ENCODE measurements at places on chromosomes 5 and 9.

DNA sequence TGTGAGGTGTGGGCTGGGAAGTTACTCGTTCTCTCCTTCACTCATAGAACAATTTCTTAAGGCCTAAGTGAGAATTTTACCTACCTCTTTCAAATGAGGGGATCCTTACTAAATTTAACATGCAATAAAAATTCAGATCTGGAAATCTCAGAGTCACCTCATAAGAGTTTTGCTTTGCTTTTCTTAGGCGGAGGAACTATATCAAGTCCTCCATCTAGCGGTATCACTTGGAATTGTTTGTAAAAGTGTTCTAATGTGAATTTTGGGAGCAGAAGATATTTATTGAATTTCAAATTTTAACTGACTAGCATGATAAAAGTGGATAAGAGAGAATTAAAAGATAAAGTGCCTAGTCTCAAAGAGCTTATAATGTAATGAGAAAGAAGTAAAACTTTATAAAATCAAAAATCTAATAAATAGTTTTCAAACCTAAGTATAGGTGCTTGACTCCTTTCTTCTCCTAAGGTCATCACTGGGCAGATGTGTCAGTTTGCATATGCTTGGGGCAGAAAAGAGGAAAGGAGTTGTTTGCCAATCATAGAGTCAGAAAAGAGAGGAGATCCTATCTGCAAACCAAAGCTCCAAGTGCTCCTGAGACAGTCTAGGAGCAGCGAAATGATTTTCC lies 145.7 kb upstream of the DAB2 start:
- DNase-seq, result peak; percentile 35

GRCh38 chr9:76943054-76943453 lies 37.1 kb upstream of the PRUNE2 start:
- DNase-seq, result no peak

- no peak for DNase-seq
These were observed 36.2 kb downstream of the STC2 start for GRCh38 chr5:173291722-173292658.

DNA sequence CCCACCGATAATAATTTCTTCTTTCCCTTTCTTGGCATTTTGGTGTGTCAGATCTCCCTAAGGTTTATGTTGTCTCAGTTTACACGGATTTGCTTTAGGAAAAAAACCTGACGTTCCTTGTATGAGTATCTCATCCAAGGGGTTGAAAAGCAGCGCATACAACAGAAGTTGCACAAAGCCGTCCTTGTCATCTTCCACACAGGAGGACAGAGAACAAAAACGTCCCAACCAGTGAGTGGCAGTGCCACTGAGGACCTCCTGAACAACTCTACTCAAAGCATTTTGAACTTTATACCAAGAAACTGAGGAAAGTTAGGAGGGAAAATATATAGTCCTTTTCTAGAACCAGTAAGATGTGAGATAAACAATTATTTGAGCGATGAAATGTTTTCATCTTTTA lies 547.0 kb downstream of the PDE4D start:
- no peak for DNase-seq

GRCh38 chr5:141326088-141326854 lies 4.0 kb upstream of the PCDHGA1 start:
- peak; percentile 69 for DNase-seq

DNA sequence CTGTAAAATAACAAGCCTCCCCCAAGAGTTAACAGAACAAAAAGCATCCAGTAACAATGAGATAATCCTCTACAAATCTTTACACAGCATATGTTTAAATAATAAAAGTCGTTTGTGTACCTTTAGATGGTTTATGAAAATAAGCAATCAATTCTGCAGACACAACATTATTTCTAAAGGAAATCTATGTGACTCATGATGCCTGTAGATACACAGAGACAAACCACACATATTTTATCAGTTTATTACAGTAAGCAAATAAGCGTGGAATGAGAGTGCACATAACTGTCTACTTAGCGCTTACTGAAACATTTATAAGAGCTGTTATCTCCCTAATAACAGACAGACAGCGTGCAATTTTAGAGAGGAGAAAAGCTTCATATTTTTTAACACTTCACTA lies 243.6 kb downstream of the AP3B1 start:
- DNase-seq, result no peak

DNA sequence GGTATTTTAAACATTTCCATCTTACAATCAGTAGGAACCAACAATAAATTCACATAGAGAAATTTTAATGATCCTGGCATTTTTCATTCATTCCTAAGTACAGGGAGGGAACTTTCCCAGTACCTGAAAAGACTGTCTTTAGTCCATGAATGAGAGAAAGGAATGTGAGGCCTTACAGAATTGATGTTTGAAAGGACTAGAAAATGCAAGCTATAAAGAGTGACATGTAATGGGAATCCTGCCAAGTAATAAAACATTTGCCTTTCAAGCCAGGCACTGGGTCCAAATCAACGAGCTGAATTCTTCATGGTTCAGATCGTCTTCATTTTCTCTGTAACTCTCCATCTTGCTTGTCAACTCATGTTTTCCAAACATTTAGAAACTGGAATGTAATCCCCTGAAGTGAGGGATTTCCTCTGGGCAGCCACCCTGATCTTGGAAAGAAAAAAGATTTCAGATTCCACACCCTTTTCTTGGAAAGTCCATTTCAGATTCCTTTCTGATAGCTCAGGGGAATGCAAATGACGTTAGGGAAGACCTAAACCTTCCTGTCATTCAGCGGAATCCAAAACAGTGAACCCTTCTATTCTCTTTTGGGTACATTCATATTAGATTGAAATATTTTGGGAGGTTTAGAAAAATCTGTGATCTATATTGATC lies 315.8 kb downstream of the SH3GL2 start:
- no peak for DNase-seq

DNA sequence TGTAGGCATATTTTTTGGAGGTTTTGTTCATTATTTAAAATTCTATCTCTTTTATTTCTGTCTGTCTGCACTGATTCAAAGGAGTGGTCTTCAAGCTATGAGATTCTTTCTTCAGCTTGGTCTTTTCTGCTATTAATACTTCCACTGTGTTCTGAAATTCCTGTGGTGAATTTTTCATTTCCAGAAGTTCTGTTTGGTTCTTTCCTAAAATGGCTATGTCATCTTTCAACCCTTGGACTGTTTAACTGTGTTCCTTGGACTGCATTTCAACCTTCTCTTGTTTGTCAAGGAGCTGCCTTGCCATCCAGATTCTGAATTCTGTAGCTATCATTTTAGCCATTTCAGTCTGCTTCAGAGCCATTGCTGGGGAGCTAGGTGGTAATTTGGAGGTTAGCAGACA lies 76.3 kb downstream of the CERT1 start:
- DNase-seq, result no peak

DNA sequence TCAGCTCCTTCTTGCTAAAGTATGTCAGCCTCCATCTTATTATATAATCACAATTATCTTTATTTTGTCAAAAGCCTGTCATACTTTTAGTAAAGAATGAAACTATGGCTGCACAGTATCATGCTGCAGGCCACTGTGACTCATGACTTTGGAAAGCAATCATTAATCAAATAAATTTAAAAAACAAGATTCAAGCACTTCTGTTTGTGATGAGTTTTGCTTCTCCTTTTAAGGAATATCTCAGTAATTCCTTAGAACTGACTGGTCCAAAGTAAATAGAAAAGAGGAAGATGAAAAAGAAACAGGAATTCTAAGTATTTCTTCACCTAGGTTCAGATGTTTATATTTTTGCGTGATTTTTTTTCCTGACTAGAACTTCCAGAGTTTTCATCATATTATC lies 83.1 kb downstream of the EDIL3 start:
- DNase-seq, result no peak

- DNase-seq, result no peak
These were observed 16.3 kb upstream of the ANXA1 start for GRCh38 chr9:73135394-73135793.

GRCh38 chr5:156271569-156271968 lies 55.4 kb upstream of the SGCD start:
- no peak for DNase-seq

DNA sequence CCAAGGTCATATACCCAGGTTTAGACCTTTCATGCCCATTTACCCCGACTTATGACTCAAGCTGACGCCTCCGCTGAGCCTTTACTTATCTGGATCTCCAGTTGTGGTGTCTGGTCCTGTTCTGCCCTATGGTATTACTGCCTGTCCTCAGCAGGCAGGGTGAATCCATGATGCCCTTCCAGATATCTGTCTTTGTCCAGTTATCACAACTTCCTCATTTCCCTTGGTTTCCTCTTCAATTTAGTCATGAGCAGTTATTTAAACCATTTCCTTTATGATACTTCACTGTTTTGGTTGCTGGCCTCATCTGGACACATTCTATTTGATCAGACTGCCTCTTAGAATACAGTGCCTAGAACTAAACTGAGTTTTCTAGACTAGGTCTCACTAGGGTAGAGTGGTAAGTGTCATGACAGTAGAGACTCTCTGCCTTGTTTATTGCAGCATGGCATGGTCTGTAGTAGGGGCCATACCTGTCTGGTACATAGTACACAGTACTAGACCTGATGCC lies 93.3 kb downstream of the MELK start:
- no peak for DNase-seq

GRCh38 chr5:92860061-92860460 lies 721.0 kb downstream of the NR2F1-AS1 start:
- DNase-seq, result no peak

GRCh38 chr5:9617221-9617620 lies 12.9 kb downstream of the TAS2R1 start:
- DNase-seq, result no peak

DNA sequence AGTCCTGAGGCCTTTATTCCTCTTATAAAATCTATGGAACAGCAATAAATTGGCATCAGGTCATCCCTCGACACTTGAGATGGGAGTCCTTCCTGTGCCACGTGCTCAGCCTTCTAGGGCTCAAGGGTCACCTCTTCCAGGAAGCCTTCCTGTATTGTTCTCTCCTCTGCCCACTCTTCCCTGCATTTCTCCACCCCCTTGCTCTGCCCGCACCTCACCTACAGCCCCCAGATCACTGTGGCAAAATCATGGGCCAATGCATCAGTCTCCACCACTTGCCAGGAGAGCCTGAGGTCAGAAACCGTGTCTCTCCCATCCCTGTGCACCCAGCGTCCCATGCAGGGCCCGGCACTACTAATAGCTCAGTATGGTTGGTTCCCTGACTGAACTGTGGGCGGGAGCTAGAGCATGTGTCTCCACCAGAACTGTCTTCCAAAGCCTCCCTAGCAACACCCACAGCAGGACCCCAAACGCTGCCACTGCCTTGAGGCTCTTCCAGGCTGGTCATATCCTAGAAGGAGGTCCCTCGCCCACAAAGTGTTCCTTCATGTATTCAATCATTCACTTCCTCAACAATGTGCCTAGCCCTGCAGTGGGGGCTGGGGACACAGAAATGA lies 13.5 kb downstream of the DUSP1 start:
- no peak for DNase-seq

DNA sequence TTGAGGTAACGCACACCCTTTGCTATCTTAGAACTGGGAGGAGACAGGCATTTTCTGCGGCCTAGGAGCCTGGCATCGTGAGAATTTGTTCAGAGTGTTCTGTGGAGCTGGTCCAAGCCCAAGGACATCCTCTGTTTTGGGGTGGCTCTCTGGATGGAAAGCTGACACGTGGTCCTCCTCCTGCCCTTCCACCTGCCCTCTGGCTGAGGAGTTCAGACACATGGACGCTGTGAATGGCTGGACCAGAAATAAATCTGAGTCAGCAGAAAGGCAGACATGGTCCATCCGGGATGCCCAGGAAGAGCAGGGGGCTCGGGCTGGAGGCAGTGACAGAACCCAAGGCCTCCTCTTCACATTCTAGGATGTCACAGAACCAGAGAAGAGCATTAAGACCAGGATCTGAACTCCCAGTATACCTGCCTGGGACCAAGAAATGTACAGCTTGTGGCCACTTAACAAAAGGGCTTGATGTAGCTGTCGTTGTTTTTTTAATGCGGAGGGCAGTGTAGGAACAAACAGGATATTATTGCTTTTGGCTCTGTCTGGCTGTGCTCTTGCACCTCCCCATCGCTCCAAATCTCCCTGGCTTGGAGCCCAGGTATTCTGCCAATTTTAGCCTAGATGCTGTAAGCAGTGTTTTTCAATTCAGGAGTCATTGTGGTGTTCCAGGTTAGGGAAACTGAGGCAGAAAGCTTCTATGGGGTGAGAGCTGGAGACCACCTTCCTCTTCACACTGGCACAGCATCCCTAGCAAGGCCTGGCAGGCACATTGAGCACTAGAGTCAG lies 2.4 kb downstream of the CKMT2 start:
- DNase-seq, result no peak

- no peak for DNase-seq
These were observed 61.2 kb upstream of the GCNT4 start for GRCh38 chr5:75113354-75114113.

DNA sequence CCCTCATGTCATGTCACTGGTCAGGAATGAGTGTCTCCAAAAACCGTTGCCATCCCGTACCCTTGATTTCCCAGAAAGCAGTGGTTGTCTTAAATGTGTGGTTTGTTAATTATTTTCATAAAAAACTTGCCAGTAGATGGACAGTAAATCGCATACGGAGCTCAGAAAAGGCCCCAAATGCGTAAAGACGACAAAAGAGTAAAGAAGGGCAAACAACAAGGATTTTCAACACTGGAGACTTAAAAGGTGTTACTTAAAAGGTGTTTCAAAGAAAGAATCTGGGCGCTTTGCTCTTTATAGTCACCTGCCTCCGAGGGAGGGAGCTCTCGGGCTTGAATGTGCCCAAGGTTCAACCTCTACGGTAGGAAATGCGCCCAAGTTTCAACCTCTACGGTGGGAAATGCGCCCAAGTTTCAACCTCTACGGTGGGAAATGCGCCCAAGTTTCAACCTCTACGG lies 734 bp downstream of the KIF27 start:
- peak; percentile 74 for DNase-seq

DNA sequence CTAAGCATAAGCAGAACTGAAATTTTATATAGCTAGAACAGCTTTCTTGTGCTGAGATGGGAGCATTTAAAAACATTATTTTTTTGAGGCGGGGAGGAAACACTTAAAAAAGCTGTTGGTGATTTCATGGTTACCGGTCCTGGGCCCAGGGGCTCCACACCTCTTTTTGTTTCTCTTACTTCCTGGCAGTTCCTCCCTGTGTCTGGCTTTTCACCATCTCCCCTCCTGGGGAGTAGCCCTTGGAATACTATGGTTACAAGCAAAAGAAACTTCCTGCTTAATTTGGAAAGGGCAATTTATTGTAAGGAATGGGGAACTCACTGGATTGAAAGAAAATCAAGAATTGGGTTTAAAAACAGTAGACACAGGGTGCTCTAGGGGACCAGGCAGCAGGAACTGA lies 105.1 kb downstream of the SLC24A2 start:
- no peak for DNase-seq

GRCh38 chr5:147145328-147145727 lies 89.5 kb upstream of the STK32A start:
- DNase-seq, result no peak

GRCh38 chr5:113450929-113451328 lies 16.1 kb upstream of the TSSK1B start:
- DNase-seq, result no peak

DNA sequence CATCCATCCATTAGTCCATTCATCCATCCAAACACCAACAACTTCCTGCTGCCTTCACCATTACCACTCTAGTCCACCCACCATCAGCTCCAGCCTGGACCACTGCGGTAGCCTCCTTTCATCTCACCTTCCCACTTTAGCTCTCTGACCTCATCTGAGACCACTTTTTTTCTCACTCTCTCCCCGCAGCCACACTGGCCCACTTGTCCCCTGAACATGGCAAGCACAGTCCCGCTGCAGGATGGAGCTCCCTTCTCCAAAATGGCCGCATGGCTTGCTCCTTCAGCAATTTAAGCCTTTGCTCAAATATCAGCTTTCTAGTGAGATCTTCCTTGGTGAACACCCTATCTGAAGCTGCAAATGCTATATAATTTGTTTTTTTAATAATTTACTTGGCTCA lies 11.1 kb downstream of the CSF1R start:
- no peak for DNase-seq

All from CD4-positive, alpha-beta T cell treated with Interferon alpha-2 for 1 hour (primary cell).